ENCODE measurements at places on chromosomes 13 and 19.

DNA sequence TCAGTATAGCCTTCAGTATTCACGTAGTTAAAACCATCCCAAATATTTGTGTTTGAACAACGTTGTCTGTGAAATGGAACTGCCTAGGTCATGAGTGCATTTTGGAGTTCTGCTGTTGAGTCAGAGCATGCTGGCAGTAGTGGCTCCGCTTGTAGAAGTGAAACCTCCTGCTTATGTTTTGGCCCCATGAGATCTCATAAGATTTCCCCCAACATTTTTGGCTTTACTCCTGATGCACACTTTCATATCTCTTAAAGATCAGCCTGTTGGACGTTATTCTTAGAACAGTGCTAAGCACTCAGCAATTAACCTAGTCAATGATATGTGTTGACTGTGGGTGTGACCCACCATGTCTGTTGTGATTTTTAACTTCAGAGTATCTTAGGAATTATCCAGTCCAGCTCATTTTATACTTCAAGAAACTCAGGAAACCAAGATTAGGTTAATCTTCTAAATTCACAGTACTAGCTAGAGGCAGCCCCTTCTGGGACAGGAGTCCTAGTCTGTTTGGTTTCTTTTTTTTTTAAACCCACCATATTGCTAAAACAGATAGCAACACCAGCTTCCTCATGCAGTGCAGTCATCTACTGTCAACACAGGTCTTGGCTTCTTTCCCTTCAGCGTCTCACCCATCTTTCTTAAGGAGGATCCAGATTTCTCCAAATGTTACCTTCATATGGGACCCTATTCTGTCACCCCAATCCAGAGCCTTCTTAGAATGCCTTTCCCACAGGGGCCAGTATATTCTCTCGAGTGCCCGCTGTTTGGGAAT lies 26.2 kb downstream of the RAP2A start:
- DNase-seq = peak; percentile 73

- DNase-seq = no peak
These were observed 36.1 kb upstream of the PCDH8 start for GRCh38 chr13:52884429-52885010.

DNA sequence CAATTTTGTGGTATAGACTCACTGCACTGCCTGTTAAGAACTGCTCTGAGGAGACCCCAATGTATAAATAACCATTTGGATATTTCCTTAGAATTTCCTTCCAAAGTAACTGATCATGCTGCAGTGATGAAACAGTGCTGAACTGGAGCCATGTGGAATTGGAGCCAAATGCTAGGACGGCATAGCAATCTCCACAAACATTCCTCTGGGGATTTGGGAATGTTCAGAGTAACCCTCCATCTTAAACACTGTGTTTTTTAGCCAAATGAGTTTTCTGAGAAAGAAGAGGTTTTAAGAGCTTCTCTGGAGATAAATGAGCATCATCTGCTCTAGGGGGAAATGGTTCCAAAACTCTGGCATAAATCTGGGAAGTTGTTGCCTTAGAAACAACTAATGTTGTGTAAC lies 98.2 kb downstream of the OLFM4 start:
- DNase-seq = no peak

DNA sequence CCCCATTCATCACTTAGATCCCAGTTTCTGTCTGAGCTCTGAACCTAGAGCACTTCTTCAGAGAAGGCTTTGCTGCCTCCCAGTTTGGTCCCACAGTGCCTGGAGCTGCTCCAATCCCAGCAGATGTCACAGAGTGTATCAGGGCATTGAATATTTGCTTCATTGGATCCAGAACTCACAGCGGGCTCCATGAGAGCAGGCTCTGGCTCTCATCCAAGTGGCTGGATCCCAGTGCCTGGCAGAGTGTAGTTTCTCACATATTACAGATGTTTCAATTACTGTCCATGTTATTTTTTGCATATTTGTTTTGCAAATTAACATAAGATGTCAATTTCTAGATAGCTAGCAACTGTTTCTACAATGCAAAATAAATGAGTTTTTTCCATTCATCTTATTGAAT lies 50.6 kb downstream of the MYO16 start:
- DNase-seq = no peak

DNA sequence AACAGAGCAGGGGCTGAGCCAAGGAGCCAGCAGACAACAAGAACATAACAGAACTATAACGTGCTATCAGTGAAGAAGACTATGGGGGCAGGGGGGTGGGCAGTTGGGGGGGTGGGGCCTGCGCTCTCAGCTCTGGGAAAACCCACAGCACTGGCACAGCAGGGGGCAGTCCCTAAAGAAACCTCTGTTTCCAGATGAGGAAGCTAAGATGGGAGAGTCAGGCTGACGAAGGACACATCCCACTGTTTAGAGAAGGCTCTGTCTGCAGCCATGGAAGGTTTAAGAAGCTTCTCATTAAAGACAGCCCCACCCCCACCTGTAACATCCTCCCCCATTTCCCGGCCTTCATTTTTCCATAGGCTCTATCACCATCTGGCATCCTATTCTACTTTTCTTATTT lies 7.1 kb upstream of the DOCK9 start:
- DNase-seq = no peak

GRCh38 chr13:45047394-45048310 lies 58.3 kb downstream of the GPALPP1 start:
- DNase-seq = peak; percentile 86

Data from suppressor macrophage treated with lipopolysaccharide for 4 hours (primary cell).